RPMI7951 (cell line): ENCODE measurements at places on chromosomes 11 and 22.

DNA sequence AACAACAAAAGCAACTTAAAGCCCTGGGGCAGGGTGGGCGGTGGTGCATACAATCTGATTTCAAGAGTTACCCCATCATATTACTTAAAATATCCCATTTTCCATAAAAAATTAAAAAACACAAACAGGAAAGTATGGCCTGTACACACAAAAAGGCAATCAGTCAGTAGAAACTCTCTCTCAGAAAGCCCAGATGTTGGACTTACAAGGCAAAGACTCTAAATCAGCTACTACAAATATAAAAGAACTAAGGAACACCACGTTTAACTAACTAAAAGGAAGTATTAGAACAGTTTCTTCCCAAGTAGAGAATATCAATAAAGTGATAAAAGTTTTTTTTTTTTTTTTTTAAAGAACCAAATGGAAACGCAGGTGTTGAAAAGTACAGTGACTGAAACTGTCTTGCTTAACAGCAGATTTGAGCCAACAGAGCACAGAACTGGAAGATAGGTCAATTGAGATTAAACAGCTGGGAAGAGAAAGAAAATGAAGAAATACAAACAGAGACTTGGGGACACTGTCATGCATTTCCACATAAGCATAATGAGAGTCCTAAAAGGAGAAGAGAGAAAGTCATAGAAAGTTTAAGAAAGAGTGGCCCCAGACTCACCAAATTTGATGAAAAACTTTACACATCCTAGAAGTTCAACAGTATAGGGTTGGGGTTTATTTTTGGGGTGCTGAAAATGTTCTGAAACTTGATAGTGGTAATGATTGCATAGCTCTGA is 8.6 kb downstream of the SC5D start:
- no peak for DNase-seq

GRCh38 chr11:103811870-103812455 is 224.5 kb upstream of the DDI1 start:
- DNase-seq: no peak

DNA sequence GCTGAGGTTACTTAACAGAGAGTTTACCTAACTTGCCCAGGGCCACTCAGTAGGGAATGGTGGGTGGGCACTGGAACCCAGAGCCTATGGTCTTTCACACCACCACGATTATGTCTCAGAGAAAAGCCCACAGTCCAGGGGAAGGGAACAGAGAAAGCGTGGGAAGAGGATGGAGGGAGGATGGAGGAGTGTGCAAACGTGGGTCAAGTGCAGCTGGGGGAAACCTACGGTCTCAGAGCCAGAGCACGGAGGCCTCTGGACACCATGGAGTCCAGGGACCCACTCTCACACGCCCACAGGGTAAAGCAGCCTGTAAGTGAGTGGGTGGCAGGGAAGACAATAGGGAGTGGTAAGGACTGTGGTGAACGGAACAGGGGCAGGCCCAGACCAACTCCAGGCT is 47.3 kb upstream of the SLC35C1 start:
- no peak for DNase-seq

GRCh38 chr11:122720107-122720881 is 64.8 kb downstream of the UBASH3B start:
- peak; percentile 88 for DNase-seq
